Islet precursor cell (in vitro differentiated cells): ENCODE measurements at places on chromosomes 6 and 20.

DNA sequence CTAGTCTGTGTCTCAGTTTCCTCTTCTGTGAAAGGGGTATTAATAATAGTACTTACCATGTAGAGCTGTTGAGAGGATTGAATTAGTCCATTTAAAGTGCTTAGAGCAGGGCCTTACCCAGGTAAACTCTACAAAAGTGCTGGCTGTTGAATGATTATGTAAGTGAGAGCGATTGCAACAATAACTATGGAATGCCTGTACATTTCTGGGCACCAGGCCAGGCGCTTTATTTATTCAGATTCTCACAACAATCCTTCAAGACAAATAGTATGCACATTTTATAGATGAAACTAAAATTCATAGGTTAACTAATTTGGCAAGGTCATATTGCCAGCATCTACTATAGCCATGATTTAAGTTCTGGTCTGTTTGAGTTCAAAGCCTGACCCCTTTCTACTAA is 78.3 kb upstream of the MMS22L start:
- DNase-seq: no peak

GRCh38 chr6:35638679-35639078 is 50.0 kb downstream of the FKBP5 start:
- DNase-seq: no peak

DNA sequence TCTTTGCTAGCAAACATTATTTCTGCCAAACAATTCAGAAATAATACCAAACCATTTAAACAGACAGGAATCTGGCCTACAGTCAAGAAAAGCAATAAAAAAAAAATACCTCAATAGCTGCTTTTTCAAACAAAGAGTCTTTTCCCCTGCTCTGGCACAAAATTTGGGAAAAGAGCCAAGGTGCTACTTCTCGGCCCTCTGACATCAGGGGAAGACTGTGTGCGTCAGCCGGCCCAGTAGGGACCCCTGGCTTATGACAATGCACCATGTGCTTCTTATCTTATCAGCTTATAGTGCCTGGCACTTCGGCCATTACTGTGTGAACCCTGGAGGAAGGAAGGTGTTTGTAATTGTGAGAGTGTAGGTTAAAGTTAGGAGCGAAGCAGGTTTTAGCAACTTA is 89.4 kb downstream of the PDE10A start:
- DNase-seq: no peak

GRCh38 chr6:126625019-126625418 is 285.1 kb downstream of the CENPW start:
- DNase-seq: peak; percentile 63

GRCh38 chr20:36094497-36094896 is 60.0 kb upstream of the EPB41L1 start:
- peak; percentile 57 for DNase-seq

GRCh38 chr20:54214566-54214965 is 6.7 kb downstream of the PFDN4 start:
- DNase-seq: no peak

DNA sequence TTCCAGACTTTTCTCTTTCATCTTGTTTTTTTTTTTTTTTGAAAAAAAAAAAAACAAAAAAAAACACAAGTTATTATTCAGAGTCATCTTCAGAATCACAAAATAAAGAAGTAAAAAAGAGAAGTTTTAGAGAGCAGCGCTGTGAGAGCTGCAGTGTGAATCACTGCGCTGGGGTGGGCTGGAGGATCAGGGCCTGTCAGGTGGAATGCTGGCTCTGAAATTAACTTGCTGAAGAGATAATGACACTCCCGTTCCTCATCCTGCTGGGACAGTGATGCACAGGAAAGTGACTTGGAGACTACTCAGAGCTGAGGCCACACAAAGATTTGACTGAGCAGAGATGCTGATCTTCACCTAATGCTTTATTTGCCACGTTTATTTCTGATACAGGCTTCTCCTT is 42.7 kb upstream of the CLDN20 start:
- no peak for DNase-seq

DNA sequence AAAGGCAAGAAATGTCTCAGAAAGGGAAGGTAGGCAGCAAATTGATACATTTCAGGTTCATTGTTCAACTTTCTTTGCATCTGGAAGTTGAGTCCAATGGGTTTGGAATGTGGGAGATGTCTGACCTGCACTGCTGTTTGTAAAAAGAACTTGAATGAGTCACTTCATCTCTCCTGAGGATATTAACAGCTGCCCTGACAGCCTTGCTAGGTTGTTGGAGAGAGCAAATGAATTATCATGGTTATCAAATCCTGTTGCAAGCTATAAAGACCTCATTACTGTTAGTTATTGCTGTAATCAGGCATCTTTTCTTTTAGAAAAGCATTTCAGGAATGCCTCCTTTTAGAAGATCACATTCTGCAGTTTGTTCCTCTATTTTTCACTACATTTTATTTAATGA is 23.0 kb upstream of the FLRT3 start:
- no peak for DNase-seq

- DNase-seq: no peak
Observed at GRCh38 chr20:21047981-21048380, 58.2 kb downstream of the LINC00237 start.
